ENCODE measurements at places on chromosomes 13 and 19.

GRCh38 chr13:93290503-93290902 lies 63.9 kb downstream of the GPC6 start:
- DNase-seq: no peak

GRCh38 chr13:39100996-39101738 lies 62.9 kb downstream of the NHLRC3 start:
- no peak for DNase-seq

DNA sequence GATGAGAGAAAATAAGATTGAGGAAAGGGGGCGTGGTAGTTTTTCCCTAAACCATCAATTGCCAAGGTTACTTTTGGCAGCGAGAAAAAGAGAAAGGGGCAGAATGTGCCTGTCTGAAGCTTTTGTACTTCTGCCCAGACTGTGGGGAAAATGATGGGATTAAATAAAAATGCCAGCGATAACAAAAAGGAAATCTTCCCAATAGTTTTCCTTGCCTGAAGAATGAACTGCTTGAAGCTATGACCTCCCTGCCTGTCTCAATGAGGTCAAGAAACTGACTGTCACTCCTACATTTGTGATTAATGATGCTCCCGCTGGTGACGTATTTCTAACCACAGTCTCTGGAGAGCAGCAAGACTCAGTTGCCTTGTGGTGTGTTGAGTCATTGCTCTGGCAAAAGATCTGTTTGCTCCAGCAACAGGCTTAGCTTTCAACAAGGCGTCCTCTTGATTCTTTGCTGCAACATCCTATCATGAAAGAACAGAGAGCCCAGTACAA lies 1051.5 kb downstream of the DIAPH3 start:
- DNase-seq: no peak

GRCh38 chr13:30480292-30480950 lies 14.7 kb upstream of the HMGB1 start:
- no peak for DNase-seq

DNA sequence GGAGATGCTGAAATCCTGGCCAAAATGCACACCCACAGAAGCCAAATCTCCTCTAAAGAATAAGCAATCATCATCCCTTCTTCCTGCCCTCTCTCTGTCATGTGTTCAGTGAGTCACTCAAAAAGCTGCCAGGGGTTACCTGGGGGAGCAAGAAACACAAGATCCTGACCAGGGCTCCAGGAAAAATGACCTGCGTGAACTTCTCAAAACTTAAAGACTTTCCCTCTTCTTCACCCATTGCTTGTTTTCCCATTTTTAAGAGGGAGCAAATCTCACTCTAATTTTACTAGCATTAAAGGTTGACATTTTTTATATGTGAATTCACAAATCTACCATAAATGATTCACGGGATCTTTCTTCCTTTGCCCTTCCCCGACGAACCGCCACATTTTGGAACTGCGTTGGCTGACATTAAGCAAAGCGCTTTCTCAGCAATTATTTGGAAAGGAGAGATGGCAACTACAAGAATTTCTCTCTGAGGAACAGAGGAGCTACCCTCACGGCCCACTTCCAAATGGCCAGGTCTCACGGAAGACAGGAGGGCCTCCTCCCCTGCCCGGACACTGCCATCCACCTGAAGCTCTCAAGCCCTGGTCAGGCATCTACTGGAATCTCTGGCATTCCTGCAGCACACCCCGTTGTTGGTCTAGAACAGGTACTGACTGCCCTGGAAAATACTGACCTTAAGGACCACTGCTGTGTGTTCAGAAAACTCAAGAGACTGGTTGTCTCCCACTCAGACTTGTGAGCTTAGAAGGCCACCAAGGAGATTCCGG lies 14.2 kb downstream of the TSHZ3 start:
- DNase-seq: no peak

DNA sequence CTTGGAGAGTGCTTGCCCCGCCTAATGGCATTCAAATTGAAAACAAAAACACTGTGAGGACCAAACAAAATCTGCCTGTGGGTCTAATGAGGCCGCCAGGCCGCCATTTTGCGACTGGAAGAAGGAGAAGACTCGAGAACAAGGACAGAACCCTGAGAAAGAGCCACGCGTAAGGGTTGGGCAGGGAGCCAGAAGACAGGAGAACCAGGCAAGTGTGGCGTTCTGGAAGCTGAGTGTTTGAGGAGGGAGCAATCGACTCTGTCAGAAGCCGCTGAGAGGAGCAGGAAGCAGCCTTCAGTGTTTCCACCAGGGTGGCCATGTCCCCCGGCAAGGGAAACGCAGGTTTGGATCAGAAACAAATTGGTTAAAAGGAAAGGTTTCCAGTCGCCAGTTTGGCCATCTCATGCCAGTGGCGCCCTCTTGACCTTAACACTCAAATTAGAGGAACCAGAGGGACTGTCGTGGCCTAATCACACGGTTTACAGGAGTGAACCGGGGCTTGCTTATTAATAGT lies 10.2 kb upstream of the PTOV1 start:
- no peak for DNase-seq

- DNase-seq: no peak
These were observed 20.2 kb downstream of the KLK5 start for GRCh38 chr19:50932690-50933083.

DNA sequence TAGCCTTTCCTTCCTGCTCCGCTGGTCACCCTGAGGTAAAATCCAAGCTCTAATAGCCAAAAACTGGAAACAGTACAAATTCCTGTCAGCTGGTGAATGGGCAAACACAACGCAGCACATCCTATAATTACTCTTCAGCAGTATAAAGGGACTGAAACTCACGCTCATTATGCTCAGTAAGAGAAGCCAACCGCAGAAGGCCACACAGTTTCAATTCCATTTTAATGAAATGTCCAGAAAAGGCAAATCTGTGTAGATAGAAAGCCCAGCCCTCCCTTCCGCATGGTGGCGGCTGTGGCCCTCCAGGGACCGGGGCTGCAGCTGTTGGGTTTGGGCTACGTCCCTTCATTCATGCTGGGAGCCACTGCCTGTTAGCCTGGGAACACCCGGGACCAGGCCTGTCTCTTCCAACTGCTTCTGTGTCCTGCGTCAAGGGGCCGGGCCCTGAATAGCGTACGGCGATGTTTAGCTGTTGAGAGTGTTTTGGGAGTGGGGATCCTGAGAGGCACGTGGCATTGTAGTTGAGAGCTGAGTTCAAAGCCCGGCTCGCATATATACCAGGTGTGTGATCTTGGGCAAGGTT lies 23.5 kb downstream of the NKPD1 start:
- no peak for DNase-seq

DNA sequence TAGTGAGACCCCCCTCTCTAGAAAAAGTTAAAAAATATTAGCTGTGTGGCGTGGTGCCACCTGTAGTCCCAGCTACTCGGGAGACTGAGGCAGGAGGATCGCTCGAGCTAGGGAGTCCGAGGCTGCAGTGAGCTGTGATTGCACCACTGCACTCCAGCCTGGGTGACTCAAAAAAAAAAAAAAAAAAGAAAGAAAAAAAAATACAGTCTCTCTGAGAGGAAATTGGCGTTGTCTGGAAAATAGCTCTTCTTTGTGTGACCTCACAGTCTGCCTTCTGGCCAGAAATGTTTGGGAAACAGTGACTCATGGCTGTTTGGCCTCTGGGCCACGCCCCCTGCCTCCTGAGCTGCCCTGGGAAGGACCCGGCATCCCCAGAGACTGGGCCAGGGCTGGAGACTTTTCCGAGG lies 10.7 kb downstream of the MARCHF2 start:
- no peak for DNase-seq

- no peak for DNase-seq
These were observed 18.4 kb downstream of the LRCH1 start for GRCh38 chr13:46571189-46571908.

DNA sequence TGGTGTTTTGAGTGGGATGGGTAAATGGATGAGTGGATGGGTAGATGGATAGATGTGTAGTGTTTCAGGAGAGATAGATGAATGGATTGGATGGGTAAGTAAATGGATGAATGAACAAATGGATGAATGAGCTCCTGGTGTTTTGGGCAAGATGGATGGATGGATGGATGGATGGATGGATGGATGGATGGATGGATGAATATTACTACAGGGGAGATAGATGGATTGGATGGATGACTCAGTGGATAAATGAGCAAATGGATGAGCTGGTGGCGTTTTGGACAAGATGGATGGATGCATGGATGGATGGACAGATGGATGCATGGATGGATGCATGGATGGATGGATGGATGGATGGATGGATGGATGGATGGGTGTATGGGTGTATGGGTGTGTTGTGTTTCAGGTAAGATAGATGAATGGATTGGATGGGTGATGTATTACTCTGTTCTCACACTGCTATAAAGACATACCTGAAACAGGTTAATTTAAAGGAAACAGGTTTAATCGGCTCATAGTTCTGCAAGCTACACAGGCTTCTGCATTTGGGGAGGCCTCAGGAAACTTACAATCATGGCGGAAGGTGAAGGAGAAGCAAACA lies 12.3 kb downstream of the ZSWIM4 start:
- DNase-seq: no peak
